Pons (tissue), 1 donor: ENCODE measurements at places on chromosomes 6 and 20.
A peak's percentile ranks its signal among the peaks of the same experiment; 100 is the strongest.

DNA sequence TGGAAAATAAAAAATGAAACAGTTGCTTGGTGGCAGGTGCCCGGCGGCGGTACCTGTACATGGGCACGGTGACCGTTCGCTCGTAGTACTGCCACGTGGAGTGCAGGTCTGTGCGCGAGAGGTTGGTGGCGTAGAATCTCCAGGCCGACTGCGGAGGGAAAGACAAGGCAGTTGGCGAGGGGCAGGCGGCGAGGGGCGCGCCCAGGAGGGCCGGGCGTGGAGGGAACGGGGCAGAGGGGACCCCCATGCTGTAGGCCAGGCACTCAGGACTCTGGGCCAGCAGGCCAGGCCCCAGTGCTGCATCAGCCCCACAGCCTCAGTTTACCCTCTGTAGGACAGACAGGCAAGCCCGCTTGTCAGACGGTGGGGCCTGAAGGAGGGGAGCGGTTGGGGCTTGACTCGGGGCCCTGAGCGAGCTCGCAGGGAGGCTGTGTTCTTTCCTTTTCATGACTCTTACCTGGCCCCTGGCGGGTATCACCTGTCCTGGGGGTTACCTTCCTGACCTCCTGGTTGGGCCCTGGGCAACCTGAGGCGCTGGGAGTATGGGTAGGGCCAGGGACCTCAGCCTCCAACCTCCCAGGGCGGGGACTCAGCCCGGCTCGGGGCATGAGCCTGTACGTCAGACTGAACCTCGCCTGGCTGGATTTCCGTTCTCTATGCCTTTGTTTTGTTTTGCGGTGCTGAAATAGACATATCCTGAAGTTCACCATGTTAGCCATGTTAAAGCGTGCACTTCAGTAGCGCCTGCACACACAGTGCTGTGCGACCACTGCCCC lies 38.5 kb downstream of the KCNQ2 start:
- no peak for DNase-seq

DNA sequence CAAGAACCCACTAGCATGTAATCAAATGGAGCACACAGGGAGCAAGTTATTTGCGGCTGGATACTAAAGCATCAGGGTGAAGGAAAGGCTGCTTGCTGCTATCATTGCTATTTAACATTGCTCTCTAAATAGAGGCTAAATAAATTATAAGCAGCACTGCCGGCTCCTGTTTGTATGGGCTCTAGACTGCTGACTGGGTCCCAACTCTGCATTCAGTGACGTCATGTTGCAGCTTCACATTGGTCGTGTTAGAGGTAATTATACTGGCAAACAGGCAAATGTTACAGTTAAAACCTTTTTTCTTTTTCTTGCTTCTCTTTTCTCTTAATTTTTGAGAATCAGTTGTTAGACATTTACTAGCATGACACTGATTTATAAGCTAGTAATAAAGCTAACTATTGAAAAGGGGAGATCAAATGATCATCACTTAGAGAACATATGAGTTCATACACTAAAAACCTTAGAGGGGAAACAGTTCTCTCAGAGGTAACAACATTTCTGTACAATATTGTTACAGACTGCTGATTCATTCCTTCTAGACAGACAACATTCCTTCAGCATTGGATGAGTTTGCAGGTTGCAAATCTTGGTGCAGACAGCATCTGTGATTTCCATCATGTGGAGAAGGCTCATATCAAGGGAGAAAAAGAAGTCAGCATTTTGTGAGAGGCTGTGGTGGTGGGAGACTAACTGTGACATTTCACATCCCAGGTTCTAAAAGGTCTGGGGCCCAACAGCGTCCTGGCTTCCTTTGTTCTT lies 15.9 kb downstream of the RFPL4B start:
- peak; percentile 7 for DNase-seq

GRCh38 chr6:25550631-25551030 lies 101.4 kb upstream of the SCGN start:
- no peak for DNase-seq

DNA sequence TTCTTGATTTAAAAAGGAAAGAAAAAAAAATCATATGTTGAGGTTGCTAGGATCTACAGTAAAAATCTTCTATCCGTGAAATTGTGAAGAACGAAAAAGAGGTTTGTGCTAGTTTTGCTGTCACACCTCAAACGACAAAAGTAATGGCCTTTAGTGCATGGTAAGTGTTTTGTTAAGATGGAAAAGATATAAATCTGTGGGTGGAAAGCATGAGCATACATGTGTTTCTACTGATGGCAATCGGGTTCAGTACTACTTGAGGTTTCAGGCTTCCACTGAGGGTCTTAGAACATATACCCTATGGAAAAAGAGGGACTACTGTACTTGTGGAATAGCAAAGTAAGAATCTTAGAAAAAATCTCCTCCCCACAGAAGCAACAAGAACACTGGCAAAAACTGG lies 58.0 kb downstream of the AHI1 start:
- DNase-seq, result no peak

GRCh38 chr20:52766645-52767435 lies 205.3 kb upstream of the TSHZ2 start:
- peak; percentile 5 for DNase-seq

GRCh38 chr6:6834356-6835222 lies 246.1 kb downstream of the LY86 start:
- DNase-seq, result no peak

DNA sequence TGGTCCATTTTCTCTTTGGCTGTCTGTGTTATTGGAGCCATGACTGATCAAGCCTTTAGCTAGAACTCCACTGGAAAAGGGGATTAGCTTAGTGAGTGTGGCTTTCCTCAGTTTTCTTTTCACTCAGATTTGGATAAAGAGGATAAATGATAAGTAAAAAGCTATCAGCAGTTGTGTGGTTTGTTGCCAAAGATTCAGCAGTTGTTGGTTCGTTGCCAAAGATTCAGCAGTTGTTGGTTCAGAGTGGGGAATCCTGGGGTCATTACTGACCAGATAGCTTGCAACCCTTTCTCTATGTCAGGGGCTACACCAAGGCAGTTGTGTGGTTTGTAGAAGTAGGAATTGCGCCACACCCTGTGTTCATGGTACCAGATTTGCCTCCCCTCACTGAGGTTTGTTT lies 107.7 kb upstream of the SCP2D1 start:
- DNase-seq, result no peak

GRCh38 chr6:29790626-29791025 lies 37.0 kb upstream of the HLA-G start:
- DNase-seq, result no peak

- DNase-seq, result no peak
Measured at GRCh38 chr6:34028691-34029360, 117.1 kb downstream of the GRM4 start.

DNA sequence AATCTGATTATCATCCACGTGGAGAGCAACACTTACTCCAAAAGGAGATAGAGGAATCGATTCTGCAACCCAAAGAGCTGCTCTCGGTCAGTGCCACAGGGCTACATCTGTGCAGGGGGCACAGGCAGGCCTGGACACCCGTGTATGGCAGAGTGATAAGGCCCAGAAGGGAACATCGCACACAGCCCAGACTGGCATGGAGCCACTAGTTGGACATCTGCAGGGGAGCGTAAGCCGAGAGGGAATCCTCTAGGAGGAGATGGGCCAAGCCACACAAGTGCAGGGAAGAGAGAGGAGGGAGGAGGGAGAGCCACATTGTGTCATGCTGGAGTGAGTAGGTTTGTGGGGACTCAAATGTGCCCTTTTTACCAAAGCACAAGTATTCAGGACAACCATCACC lies 50.4 kb upstream of the ENTPD6 start:
- peak; percentile 13 for DNase-seq

GRCh38 chr6:43070028-43070632 lies 6.0 kb upstream of the PTK7 start:
- DNase-seq, result no peak

- no peak for DNase-seq
Measured at GRCh38 chr6:5541751-5542432, 280.6 kb downstream of the FARS2 start.

- no peak for DNase-seq
Measured at GRCh38 chr6:107871016-107871415, 46.9 kb upstream of the SCML4 start.

DNA sequence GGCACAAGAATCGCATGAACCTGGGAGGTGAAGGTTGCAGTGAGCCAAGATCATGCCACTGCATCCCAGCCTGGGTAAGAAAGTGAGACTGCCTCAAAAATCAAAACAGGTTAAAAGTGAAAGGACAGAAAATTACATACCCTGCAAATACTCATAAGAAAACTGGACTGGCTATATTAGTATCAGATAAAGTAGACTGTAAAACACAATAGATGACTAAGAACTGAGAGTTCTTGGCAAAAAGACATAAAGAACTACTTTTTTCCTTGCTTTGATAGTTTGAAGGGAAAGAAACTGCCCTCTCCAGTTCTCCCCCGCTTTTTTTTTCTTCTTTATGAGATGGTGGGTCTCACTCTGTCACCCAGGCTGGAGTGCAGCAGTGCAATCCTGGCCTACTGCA lies 17.0 kb downstream of the SNX3 start:
- no peak for DNase-seq

- DNase-seq, result peak; percentile 25
Measured at GRCh38 chr20:1225783-1226654, at the start of gene RAD21L1. TSS of gene RAD21L1 (plus strand) at chr20:1226044. CDS start at chr20:1228454, 2,410 bp downstream.

GRCh38 chr6:142816031-142816430 lies 128.9 kb downstream of the HIVEP2 start:
- no peak for DNase-seq

DNA sequence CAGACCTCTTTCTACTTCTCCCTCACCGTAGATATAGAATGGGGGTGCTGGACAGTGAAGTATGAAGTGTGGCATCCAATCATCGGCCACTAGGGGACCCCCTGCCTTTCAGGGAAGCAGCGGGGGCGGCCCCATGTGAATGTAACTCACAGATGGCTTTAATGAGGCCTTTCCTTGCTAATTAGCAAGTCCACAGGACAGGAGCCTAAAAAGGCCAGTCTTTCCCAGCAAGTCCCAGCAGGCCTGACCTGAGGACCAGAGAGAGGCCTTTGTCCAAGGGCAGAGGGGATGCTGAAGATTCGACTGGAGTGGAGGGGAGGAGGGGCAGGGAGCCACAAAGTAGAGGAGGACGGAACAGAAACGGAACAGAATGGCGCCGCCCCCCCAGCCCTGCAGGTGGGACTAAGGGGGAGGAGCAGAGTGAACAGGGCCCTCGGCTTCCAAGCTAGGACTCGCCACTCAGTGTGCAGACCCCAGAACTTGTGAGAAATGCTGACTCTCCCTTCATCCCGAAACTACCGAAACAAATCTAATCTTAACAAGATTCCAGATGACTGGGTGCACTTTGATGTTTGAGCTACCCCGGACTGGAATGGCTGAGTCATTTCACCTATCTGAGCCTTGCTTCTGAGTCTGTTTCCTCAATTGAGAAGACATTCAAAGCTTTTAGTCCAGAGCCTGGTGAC lies 5.8 kb downstream of the C6orf132 start:
- no peak for DNase-seq

- DNase-seq, result no peak
Measured at GRCh38 chr20:32193996-32194395, 13.5 kb downstream of the PLAGL2 start.

- no peak for DNase-seq
Measured at GRCh38 chr6:50097966-50098640, 48.4 kb upstream of the DEFB112 start.

GRCh38 chr6:105994118-105994590 lies 92.0 kb upstream of the PRDM1 start:
- peak; percentile 18 for DNase-seq

- DNase-seq, result no peak
Measured at GRCh38 chr20:46113113-46113470, 5.0 kb upstream of the CD40 start.

- DNase-seq, result no peak
Measured at GRCh38 chr6:70758883-70759282, 91.2 kb downstream of the SMAP1 start.

- DNase-seq, result no peak
Measured at GRCh38 chr6:145887969-145888368, 73.4 kb upstream of the FBXO30 start.

- DNase-seq, result peak; percentile 57
Measured at GRCh38 chr6:2081155-2082138, 164.0 kb downstream of the GMDS start.

GRCh38 chr6:138248878-138249277 lies 30.6 kb upstream of the PBOV1 start:
- DNase-seq, result no peak

GRCh38 chr20:881051-881782 lies 34.9 kb downstream of the ANGPT4 start:
- DNase-seq, result no peak

DNA sequence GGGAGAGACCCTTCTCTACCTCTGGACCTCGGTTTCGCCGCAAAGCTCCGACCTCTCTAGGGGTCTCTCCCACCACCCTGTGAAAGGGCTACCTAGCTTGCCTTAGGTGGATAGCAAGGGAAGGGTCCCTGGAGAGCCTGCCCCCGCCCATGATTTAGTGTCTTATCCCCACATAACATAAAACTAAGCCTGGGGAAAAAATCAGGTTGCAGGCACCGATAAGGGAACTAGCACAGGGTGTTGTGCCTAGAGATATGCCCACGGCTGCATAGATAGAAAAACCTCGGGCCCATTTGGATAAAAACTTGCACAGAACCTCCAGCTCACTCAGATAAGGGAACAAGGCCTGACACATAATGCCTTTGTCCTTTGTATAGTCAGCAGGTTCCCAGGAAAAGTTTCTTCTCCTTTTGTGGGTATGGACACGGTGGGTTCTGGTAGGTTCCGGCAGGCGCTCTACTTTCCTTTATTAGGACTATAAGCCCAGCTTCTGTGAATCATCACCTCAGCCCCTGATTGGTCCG lies 846 bp downstream of the ZSCAN31 start:
- peak; percentile 97 for DNase-seq

- no peak for DNase-seq
Measured at GRCh38 chr6:73632346-73632745, 21.4 kb downstream of the SLC17A5 start.

- no peak for DNase-seq
Measured at GRCh38 chr6:37482606-37483251, 17.0 kb downstream of the CCDC167 start.

GRCh38 chr6:132490478-132491204 lies 22.3 kb downstream of the STX7 start:
- DNase-seq, result no peak

DNA sequence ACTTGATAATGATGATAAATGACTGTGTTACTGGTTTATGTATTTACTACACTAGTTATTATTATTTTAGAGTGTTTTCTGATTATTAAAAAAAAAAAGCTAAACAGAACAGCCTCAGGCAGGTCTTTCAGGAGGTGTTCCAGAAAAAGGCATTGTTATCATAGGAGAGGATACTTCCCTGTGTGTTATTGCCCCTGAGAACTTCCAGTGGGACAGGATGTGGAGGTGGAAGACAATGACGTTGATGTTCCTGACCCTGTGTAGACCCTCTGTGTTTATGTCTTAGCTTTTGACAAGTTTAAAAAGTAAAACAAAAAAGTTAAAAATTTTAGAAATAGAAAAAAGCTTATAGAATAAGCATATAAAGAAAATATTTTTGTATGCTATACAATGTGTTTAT lies 49.1 kb downstream of the NCOA7 start:
- DNase-seq, result no peak

- no peak for DNase-seq
Measured at GRCh38 chr6:17219098-17219497, 62.1 kb upstream of the RBM24 start.
